Activated CD4-positive, alpha-beta T cell treated with anti-CD3 and anti-CD28 coated beads, Interleukin-2, amount 10 ng/mL, durations not matched to agents 24 days and 14 days (primary cell): ENCODE measurements at places on chromosomes 16 and 17. TPM values are rescaled to one million over a fixed set of nuclear protein-coding genes. Genes with fewer than 3 reads are reported as not detected.
A peak's percentile ranks its signal among the peaks of the same experiment; 100 is the strongest.

GRCh38 chr17:10125531-10126275, 72.7 kb downstream of the GAS7 start:
- H3K4me3 ChIP-seq: no peak overlapping the region
- DNase-seq: no peak
- no peak overlapping the region for H3K27ac ChIP-seq
- H3K27me3 ChIP-seq: no peaks in the 10 kb centered on the region
- H3K36me3 ChIP-seq: no peaks in the 10 kb centered on the region

TBC1D28 gene
- total RNA-seq: not detected in 2 replicates

INCA1 gene
- 0.56 and 0.69 TPM in 2 replicates for total RNA-seq

CCDC144A gene
- 2.4 and 2.9 TPM in 2 replicates for total RNA-seq

GRCh38 chr16:29962344-29962994, 590 bp downstream of the TMEM219 start:
- H3K4me3 ChIP-seq: peak overlapping the region; percentile 92
- peak overlapping the region; percentile 87 for H3K27ac ChIP-seq

DNA sequence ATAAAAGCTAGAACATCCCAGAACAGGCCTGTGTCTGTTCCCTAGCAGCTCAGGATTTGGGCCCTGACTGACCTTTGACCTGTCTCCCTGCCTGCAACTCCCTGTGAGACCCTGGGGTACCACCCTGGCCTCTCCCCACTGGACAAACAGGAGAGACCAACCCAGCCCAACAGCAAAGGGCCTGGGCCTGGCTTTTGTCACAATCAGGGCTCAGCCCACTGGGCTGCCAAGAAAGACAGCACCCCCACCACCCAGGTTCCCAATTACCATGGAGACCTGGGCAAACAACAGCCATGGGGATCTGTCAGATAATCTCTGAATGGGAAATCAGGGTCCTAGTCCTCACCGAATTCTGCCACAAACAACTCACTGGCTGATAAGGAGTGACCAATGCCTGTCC, 11.1 kb downstream of the PLLP start:
- DNase-seq: no peak
- no peak overlapping the region for H3K4me3 ChIP-seq
- peaks cover 19% of the 10 kb centered on the region for H3K4me1 ChIP-seq
- H3K36me3 ChIP-seq: no peaks in the 10 kb centered on the region
- no peak overlapping the region for H3K27ac ChIP-seq

SECTM1 gene
- 4.3 and 4.6 TPM in 2 replicates for total RNA-seq

OR4D1 gene
- total RNA-seq: 0.07 and 0.14 TPM in 2 replicates

DNA sequence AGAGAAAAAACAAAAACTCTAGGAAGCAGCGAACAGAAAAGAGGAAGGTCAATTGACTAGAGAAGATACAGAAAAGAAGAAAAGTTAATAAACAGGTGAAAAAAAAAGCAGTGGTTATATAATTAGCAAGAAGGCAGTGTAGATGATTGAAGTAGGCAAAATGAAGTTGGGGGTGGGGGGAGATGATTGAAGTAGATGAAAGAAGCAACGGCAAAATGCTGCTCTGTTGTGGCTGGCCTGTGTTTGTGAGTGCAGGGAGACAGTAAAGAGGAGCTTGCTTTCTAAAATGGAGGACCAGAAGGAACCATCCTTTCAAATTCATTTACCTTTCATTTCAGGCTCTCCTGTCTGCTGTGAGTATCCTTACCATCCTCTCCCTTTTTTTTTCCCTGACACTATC, 3.6 kb downstream of the EVI2B start:
- no peaks in the 10 kb centered on the region for H3K27me3 ChIP-seq
- peak overlapping the region; percentile 93 for H3K4me3 ChIP-seq
- peaks cover 53% of the 10 kb centered on the region for H3K4me1 ChIP-seq
- peak; percentile 85 for DNase-seq
- H3K36me3 ChIP-seq: peaks cover 30% of the 10 kb centered on the region
- peak overlapping the region; percentile 91 for H3K27ac ChIP-seq

DNA sequence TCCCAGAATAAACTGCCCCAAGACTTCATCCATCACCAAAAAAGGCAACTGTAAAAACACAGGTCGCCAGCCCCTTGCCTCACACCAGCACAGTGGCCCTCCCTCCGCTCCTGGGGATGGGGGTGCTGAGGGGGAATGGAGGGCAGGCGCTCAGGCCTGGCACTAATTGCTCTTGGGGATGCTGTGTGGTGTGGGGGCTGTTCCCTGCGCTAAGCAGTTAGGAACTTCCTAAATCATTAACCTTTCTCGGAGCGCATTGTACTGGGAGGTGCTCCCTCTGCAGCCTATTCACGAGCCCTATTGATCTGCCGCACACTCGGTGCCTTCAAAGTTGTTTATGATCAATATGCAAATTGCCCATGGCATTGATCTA, 199.9 kb downstream of the ZFHX3 start:
- no peak overlapping the region for H3K27ac ChIP-seq
- no peaks in the 10 kb centered on the region for H3K36me3 ChIP-seq
- no peak for DNase-seq

- no peaks in the 10 kb centered on the region for H3K36me3 ChIP-seq
- H3K4me1 ChIP-seq: no peaks in the 10 kb centered on the region
- H3K4me3 ChIP-seq: no peak overlapping the region
- no peak overlapping the region for H3K27ac ChIP-seq
These were observed 14.7 kb downstream of the RPH3AL start for GRCh38 chr17:337866-338265.

DNA sequence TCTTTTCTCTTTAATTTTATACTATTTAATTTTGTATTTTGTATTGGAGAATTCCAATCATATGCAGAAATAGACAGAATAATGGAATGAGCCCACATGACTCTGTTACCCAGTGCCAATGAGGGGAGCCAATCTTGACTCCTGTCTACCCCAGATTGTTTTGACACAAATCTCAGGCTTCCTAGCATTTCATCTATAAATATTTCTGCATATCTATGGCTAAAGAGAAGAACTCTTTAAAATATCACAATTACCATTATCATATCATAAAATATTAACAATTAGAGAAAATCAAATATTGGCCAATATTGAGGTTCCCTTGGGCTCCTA, 23.7 kb downstream of the ATP2C2 start:
- peaks cover 6% of the 10 kb centered on the region for H3K27me3 ChIP-seq
- no peaks in the 10 kb centered on the region for H3K36me3 ChIP-seq

DNA sequence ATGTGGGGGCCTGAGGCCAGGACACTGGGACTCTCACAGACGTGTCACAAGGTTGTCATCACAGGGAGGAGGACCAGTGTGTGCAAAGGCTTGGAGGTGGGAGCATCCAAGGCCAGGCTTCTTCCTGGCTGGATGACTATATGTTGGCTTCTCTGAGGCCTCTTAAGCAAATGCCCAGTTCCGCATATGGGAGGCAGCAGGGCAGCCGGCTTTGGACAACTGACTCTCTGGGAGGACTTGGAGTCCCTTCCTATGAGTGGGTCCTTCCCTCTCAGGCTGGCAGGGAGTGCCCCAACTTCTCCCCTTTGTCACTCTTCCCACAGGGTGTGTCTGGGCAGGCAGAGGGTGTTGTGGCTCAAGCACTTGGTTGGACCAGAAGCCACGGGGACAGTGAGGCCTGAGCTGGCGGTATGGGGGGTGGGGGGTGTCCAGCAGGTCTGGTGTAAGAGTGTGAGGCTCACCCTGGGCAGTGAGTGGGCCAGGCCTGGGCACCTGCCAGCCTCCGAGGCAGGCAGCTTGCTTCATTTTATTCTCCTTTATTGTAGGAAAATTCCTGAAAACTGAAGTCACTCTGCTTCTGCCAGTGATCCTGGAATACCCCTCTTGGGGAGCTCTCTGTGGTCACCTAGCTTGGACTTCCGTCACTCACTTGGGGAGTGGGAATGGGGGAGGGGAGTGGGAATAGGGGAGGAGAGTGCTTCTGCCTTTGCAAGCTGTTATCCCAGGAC, 14.9 kb downstream of the ADGRG1 start:
- H3K4me1 ChIP-seq: peaks cover 13% of the 10 kb centered on the region
- no peak for DNase-seq
- H3K36me3 ChIP-seq: no peaks in the 10 kb centered on the region
- no peak overlapping the region for H3K27ac ChIP-seq

GRCh38 chr17:35875072-35875799, 4.9 kb downstream of the CCL5 start:
- no peaks in the 10 kb centered on the region for H3K27me3 ChIP-seq
- H3K4me3 ChIP-seq: peak overlapping the region; percentile 58
- peaks cover 57% of the 10 kb centered on the region for H3K4me1 ChIP-seq
- peak overlapping the region; percentile 87 for H3K27ac ChIP-seq
- H3K36me3 ChIP-seq: peaks cover 25% of the 10 kb centered on the region

- peaks cover 32% of the 10 kb centered on the region for H3K27me3 ChIP-seq
- H3K4me3 ChIP-seq: no peak overlapping the region
- no peak overlapping the region for H3K27ac ChIP-seq
- H3K4me1 ChIP-seq: peaks cover 2% of the 10 kb centered on the region
These were observed 31.3 kb downstream of the TBC1D3B start for GRCh38 chr17:36144981-36145729.

GRCh38 chr17:70905796-70906195, 736.5 kb downstream of the KCNJ2 start:
- no peak overlapping the region for H3K4me3 ChIP-seq
- no peaks in the 10 kb centered on the region for H3K4me1 ChIP-seq
- H3K36me3 ChIP-seq: no peaks in the 10 kb centered on the region
- no peaks in the 10 kb centered on the region for H3K27me3 ChIP-seq
- no peak for DNase-seq

- H3K4me1 ChIP-seq: peaks cover 37% of the 10 kb centered on the region
- H3K27me3 ChIP-seq: no peaks in the 10 kb centered on the region
- no peak overlapping the region for H3K27ac ChIP-seq
- H3K36me3 ChIP-seq: peaks cover 3% of the 10 kb centered on the region
- H3K4me3 ChIP-seq: peak overlapping the region; percentile 83
These were observed 898 bp downstream of the SNAI3 start for GRCh38 chr16:88685156-88686061.

DNA sequence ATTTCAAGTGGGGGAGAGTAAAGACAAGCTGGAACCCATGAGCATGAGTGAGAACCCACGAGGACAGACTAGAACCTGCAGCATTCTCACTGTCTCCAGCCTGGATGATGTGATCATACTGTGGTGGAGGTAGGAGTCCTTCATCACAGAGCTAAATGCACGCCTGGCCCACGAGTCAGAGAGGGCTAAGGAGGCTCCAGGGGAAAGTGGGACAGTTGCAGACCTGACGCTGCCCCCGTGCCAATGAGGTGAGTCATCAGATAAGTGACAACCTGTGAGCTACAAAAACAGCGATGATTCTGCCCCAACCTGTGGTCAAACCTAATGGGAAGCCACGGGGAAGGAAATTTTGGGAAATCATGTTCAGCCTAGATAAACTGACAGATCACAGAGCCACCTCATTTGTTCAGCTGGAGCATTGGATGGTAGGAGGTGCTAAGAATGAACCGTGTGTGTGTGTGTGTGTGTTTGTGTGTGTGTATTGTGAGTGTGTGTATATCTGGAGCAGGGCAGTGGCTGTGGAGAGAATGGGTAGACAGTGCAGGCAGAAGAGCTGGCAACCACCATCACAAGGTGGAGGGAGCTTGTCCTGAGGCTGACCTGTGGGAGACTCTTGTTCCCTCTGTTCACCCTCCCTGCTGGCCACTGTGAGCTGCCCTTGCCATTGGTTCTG, 131.8 kb downstream of the UTP18 start:
- DNase-seq: no peak
- H3K4me1 ChIP-seq: no peaks in the 10 kb centered on the region
- H3K27ac ChIP-seq: no peak overlapping the region
- H3K27me3 ChIP-seq: peaks cover 11% of the 10 kb centered on the region
- H3K36me3 ChIP-seq: no peaks in the 10 kb centered on the region

CLEC18A gene
- 0.26 and 0.51 TPM in 2 replicates for total RNA-seq

NOD2 gene
- total RNA-seq: 8.3 and 9.3 TPM in 2 replicates

DNA sequence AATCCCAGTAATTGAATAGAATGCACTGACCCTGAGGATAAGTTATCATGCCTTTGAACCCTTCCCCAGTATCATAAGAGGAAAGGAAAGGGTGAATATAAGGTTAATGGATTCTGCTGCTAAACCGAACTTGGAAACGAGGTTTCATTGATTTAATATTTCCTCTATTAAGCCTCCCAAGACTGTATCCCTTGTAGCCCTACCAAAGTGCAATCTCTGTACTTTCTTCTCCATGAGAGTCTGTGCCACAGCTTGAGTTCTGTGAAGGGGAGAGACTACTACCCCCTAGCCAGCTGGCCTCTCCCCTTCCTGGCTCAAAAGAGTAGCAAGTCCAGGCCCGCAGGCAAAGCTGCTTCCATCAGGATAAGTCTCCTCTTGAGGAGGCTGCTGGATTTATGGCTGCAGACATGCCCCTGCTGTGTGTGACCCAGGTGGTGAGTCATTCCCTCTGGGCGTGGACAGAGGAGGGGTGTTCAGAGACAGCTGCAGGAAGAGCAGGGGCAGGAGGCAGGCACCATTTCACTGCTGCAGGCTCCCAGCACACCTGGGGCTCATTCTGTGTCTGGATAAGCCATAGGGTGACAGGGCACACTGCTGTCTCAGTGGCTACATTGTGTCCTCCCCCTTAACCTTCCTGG, 58.4 kb downstream of the TOM1L2 start:
- DNase-seq: peak; percentile 76
- H3K4me3 ChIP-seq: no peak overlapping the region
- H3K27me3 ChIP-seq: no peaks in the 10 kb centered on the region
- H3K4me1 ChIP-seq: peaks cover 11% of the 10 kb centered on the region

GIT1 gene
- total RNA-seq: 91.3 and 91.4 TPM in 2 replicates

- DNase-seq: no peak
- H3K27ac ChIP-seq: no peak overlapping the region
- H3K36me3 ChIP-seq: no peaks in the 10 kb centered on the region
- no peaks in the 10 kb centered on the region for H3K4me1 ChIP-seq
- no peaks in the 10 kb centered on the region for H3K27me3 ChIP-seq
These were observed 265.3 kb downstream of the CEP112 start for GRCh38 chr17:65926599-65926998.

- H3K27me3 ChIP-seq: no peaks in the 10 kb centered on the region
- DNase-seq: no peak
- H3K36me3 ChIP-seq: no peaks in the 10 kb centered on the region
- no peak overlapping the region for H3K4me3 ChIP-seq
These were observed 268.2 kb downstream of the STX8 start for GRCh38 chr17:9307313-9307998.

GRCh38 chr17:64005734-64006167, 7.6 kb downstream of the PRR29 start:
- no peak overlapping the region for H3K27ac ChIP-seq
- H3K36me3 ChIP-seq: peaks cover 34% of the 10 kb centered on the region
- no peak for DNase-seq
- no peak overlapping the region for H3K4me3 ChIP-seq
- H3K27me3 ChIP-seq: no peaks in the 10 kb centered on the region
- peaks cover 12% of the 10 kb centered on the region for H3K4me1 ChIP-seq

TBC1D3D gene
- 1.4 TPM in 1 of 2 replicates, not detected in the other for total RNA-seq

PRSS53 gene
- 4.3 and 4.8 TPM in 2 replicates for total RNA-seq

- no peaks in the 10 kb centered on the region for H3K4me1 ChIP-seq
- H3K27me3 ChIP-seq: no peaks in the 10 kb centered on the region
- H3K36me3 ChIP-seq: no peaks in the 10 kb centered on the region
These were observed 206.9 kb downstream of the MAP2K4 start for GRCh38 chr17:12227547-12227946.

CRHR1 gene
- not detected in 2 replicates for total RNA-seq
